ENCODE measurements at places on chromosomes 4 and X.

DNA sequence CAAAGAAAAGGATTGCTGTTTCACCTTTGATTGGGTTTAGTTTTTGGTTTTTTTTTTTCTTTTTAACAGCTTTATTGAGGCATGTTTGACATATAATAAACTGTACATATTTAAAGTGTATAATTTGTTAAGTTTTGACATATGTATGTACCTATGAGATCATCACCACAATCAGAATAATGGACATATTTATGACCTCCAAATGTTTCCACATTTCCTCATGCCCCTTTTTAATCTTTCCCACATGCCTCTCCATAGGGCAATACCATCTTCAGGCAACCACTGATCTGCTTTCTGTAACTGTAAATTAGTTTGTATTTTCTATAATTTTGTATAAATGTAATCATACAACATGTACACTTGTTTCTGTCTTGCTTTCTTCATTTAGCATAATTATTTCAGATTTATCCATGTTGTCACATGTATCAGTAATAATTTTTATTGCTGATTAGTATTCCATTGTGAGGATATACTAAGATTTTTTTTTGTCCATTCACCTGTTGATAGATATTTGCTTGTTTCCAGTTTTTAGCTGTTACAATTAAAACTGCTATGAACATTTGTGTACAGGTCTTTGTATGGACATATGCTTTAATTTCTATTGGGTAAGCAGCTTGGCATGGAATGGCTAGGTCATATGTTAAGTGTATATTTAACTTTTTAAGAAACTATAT, 33.5 kb downstream of the PTPN13 start:
- DNase-seq, result no peak

DNA sequence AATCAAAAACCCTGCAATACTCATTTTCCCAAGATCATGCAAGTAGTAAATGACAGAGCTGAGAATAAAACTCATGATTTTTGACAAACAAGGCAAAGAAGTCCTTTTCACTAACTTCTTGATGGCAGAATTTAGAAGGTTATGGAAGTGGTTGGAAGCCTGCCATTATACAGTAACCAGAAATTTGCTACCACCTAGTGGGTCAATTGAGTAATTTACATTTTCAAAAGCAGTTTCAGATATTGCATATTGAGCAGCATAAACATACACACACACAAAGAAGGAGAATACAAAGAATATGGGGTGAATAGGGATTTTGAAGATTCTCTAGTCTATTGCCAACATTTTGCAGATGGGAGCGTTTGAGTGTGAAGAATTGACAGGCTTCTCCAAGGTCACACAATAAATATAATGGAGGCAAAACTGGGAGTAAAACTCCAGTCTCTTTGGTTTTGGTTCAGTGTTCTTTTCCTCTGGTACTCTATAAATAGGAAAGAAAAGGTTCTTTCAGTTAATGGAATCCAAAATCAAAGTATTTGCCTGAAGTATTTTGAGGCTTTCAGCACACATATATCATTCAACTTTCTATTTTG, 70.2 kb downstream of the GC start:
- peak; percentile 37 for DNase-seq

DNA sequence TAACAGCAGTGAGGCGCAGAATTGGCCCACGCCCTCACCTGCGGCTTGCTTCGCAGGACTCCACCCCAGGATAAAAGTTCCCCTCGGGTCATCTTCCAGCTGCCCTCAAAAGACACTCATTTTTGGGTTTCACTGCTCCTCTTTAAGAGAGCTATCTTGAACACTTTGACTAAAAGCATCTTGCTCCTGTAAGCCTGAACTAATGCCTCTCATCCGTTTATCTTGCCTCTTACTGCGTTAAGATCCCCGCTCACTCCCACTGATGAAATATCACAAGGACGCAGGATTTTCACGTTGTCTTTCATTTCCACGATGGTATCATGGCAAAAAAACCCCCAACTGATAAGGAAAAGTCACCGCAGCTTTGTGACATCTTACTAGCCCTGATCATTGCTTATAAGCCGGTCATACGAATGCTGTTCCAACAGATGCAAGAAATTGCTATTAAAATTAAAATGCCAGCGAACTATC, 591 bp upstream of the ACSL4 start:
- DNase-seq, result no peak

DNA sequence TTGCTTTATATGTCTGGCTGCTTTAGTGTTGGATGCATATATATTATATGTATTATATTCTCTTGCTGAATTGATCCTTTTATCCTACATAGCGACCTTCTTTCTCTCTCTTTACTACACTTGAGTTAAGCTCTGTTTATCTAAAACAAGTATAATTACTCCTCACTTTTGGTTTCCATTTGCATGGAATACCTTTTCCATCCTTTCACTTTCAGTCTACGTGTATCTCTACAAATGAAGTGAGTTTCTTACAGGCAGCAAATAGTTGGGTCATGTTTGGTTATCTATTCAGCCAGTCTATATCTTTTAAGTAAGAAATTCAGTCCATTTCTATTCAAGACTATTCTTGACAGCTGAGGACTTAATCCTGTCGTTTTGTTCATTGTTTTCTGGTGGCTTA, 167.5 kb upstream of the USP38 start:
- no peak for DNase-seq

GRCh38 chr4:125365731-125366130, 51.0 kb downstream of the FAT4 start:
- DNase-seq, result no peak

GRCh38 chr4:14018191-14018853, 390.8 kb upstream of the BOD1L1 start:
- DNase-seq, result no peak

- DNase-seq, result peak; percentile 66
These were observed 1018.8 kb upstream of the HS3ST1 start for GRCh38 chr4:12447451-12447850.

DNA sequence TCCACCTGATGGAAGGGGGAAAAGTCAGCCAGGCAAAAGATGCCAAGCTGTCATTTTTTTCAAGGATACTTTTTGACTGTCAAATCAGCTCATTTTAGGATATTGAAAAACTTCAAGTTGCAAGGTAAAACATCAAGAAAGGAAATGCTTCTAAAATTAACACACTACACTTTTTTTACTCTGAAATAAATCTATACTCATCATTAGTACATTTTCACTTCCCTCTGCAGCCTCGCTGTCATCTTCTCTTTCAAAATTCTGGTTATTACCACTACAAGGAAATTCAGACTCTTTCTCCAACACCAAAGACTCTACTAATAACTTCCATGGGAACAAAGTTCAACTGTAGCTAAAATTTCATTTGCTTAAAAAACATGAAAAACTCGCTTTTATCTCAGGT, 41.6 kb downstream of the APBB2 start:
- DNase-seq, result no peak

- no peak for DNase-seq
These were observed 309.9 kb downstream of the SPOCK3 start for GRCh38 chr4:166924424-166924823.

- no peak for DNase-seq
These were observed 47.9 kb upstream of the RPA4 start for GRCh38 chrX:96835660-96836289.

DNA sequence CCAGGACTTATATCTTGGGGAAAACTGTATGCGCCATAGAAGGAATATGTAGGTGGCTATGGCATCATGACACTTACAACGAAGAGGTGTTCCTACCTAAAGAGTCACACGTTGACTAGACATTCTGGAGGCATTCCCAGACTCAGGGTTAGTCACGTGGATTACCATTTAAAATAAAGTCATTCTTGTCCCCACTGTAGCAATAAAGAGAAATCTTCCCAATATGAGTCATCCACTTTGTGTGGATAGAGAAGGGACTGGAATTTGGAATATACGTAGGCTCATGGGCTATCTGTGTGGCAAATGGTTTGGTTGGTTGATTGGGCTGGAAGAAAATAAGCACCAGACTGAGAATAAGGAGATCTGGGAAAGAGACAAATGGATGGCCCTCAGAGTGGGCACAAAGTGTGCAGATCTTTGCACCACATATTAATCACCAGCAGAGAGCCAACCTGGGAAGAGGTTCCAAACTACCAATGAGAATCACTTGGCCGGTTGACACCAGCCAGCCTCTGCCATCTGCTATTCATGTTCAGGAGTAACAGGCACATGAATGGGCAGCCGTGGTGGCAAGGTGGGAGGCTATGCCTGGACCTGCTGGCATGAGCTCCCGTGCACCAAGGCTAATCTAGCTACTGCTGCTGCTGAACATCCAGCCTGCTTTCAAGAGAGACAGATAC, 41.0 kb downstream of the MTNR1A start:
- DNase-seq, result no peak

GRCh38 chr4:186823989-186824388, 100.3 kb upstream of the FAT1 start:
- no peak for DNase-seq

DNA sequence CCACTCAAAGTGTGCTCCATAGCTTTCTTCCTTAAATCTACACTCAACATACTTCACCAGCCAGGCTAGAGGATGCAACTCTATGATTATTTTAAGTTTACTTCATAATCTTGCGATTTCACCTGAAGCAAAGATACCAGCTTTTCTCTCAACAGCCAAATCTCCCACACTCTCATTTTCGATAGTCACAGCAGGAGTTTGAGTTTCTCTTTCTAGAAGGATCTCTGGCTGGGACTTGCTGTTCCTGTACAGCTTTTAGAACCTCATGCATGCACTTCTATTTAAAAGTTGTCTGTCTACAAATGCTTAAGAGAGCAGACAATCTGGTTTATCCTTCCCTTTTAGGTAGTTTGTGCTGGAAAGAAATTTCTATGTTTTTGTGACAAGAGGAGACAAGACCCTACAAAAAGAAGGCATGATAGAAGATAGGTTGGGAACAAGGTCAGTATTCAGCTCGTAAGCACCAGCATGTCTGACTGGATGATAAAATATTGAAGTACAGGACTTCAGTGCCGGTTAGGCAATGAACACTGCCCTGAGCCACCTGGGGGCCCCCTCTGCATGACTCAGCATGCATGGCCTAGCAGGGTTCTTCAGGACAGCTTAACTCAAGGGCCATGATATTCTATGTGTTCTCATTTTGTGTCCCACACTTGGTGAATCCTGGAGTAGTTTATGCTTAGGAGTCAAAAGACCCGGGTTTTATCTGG, 65.6 kb downstream of the ATXN3L start:
- no peak for DNase-seq

- no peak for DNase-seq
These were observed 38.7 kb downstream of the SGMS2 start for GRCh38 chr4:107863416-107863815.

DNA sequence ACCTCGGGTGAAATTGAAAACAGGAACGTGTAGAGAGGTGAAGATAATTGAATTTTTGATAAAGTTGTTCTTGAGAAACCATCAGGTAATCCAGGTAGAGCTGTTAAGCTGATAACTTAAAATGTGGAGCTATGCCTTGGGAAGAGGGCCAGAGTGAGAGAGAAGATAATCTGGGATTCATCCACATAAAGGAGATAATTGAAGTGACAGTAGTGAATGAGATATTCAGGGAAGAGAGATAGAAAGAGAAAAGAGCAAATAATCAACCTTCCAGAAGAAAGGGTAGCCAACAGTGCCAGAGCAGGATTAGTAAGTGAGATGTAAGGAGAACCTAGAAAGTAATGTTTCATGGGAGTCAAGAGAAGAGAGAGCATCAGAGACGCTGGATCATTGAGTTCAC, 297.6 kb downstream of the PACRGL start:
- no peak for DNase-seq

- DNase-seq, result no peak
These were observed 10.6 kb downstream of the G3BP2 start for GRCh38 chr4:75662626-75663025.

DNA sequence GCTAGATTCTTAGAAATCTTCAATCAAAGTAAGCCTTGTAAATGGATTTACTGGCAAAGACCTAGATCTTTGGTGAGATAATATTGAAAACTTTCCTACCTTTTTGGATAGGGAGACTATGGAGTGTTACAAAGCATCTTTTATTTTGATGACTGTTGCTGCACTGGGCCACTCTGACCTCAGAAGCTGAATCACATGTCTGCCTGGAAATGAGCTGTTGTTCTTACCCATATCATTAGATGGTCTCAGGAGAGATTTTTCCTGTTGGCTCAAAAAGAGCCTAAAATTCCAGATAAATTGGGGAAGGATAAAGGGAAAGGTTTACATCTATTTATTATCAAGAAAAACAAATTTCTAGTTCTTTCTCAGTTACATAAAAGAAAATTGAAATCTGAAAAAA, 127.5 kb upstream of the BMP3 start:
- no peak for DNase-seq

DNA sequence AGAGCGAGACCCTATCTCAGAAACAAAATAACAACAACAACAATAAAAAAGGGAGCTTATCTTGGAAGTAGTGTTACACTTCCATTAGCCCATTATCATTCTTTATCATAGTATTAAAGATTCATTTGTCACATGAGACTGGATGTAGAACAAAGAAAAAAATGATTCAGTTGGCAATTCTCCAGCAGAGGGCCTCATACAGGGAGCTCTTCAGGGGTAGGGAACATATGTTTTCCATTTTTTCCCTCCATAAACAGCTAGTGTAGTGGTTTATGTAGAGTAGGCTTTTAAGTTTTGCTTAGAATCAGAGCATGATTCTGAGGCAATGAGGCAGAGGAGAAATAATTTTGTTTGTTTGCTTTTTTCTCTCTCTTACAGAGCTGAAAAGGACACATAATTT, 5.8 kb downstream of the CPE start:
- DNase-seq, result peak; percentile 65
